ENCODE measurements at places on chromosomes 4 and X.

- DNase-seq, result no peak
Observed at GRCh38 chrX:75989806-75990590, 182.9 kb upstream of the PBDC1 start.

DNA sequence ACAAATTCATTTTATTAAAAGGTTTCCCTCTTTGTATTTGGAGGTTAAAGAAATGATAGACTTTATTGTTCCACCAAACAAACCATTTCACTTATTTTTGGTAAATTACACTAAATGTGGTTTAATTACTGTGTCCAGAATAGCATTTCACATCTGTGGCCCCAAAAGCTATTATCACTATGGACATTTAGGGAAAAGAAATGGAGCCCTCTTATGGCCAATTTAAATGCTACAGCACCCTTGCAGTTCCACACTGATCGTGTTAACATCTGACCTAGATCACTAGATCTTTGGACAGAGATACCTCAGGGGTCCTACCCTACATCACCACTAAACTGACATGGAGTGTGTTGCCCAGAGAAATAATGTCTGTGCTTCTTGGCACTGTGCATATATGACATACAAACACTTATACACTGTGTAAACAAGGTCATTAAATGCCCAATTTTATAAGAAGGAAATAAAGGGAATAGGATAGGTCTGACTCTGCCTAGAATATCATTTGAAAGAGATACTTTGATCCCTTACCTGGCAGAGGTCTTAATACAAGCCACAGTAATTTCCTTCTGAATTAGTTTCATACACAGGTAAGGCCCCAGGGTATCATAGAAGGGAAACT lies 163.9 kb downstream of the KDR start:
- no peak for DNase-seq

DNA sequence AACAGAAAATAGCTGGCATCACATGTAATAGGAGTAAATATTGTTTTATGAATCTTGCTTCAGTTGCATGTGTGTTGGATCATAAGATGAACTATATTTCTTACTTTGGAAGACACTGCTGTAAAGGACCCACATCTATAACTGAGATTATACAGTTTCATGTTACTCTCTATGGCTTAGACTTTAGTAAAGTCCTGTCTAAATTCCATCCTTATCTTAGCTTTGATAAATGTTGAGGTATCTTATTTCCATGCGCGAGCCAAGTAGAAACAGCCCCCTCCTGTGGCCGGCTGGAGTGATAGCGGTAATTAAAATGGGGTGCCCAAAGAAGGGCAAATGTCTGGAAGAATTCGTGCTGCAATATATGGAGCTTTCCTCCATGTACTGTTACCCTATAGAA lies 43.0 kb downstream of the CCDC158 start:
- no peak for DNase-seq

GRCh38 chr4:106301393-106302061 lies 14.5 kb downstream of the TBCK start:
- no peak for DNase-seq

GRCh38 chr4:14749910-14750309 lies 252.4 kb upstream of the CPEB2 start:
- no peak for DNase-seq

GRCh38 chr4:44446191-44446590 lies 2.4 kb downstream of the KCTD8 start:
- DNase-seq, result no peak

DNA sequence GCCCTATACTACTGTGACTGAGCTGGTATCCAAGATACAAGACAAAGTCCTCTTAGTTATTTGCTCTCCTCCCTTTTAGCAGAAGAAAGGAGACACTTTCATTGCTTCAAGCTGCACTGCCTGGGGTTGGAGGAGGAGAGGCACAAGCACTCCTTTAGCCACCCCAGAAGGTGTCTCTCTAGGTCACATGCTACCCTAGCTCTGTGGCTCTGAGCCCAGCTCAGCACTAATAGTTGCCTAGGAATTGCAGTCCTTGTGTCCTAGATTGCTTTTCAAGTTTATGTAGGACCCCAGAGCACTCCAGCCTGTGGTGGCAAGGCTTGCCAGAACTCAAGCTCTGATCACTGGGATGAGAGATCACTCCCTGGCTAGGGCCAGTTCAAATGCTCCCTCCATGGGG lies 24.4 kb upstream of the LHFPL1 start:
- no peak for DNase-seq

DNA sequence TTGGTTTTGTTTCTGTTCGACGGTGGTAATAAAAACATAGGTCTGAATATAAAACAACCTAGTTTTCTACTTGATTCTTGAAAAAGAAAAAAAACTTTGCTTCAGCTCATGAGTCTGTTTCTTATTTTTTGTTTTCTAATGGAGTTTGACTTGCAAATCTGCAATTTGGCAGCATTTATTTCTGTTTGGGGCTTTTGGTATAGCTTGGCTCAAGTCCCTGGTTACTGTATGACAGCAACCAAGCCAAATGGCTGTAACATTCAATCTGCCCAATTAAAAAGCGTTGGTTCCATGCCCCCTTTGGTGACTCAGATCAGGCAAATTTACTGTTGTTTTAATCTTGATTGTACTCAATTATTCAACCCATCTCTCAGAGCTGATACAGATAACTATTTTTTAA lies 263.4 kb downstream of the GRIA3 start:
- DNase-seq, result no peak

DNA sequence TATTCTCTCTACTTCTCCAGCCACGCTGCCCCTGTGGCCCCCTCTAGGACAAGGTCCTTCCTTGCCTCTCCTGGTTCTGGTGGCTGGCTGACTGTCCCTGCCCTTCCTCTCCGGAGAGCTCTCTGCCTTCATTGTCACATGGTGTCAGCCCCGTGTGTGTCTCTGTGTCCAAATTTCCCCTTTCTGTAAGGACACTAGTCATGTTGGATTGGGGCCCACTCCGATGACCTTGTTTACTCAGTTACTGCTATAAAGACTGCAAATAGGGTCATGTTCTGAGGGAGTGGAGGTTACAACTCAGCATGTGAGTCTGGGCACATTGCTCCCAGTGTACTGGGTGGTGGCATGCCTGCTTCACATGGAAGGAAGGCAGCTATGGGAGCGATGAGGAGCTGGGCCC lies 129.5 kb upstream of the PSAPL1 start:
- no peak for DNase-seq

All from KG1 (cell line).